ENCODE measurements at places on chromosomes 7 and 10.
A peak's percentile ranks its signal among the peaks of the same experiment; 100 is the strongest.

DNA sequence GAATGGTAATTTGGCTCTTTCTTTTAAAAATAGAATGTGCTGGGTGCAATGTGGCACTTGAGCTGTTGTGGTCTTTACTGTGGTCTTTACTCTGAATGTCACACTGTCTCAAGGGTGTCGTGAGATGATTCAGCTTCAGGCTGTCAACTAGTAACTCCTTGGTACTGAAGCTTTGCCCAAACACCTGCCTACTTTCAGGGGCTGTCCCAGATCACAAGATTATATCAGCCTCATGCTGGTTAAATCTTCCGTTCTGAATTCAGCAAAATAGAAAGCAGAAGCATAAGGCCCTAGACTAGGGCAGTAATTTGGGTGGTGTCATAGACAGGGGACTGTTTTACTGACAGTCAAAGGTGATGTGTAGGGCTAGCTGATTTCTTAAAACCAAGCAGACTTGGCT, 110.9 kb downstream of the BAMBI start:
- DNase-seq, result no peak

- no peak for DNase-seq
Observed at GRCh38 chr7:24869572-24869971, 110.4 kb downstream of the OSBPL3 start.

DNA sequence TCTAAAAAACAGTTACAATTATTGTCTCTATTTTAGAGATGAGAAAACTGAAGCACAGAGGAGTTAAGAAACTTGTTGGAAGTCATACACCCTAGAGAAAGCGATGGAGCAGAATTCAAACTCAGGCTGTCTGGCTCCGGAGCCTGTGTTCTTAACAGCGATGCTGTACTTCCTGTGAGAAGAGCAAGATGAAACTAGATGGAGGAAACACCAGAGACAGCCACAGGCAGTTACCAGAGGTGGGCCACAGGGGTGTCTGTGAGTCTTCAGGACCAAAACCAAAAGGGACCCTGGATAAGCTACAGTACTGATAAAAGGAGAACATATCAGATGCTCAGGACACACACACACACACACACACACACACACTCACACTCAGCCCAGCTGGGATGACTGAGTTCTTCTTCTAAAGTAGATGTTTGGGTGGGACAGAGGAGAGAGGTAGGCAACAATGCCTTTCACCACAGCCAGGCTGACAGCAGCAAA, 289.2 kb downstream of the FZD1 start:
- DNase-seq, result no peak

DNA sequence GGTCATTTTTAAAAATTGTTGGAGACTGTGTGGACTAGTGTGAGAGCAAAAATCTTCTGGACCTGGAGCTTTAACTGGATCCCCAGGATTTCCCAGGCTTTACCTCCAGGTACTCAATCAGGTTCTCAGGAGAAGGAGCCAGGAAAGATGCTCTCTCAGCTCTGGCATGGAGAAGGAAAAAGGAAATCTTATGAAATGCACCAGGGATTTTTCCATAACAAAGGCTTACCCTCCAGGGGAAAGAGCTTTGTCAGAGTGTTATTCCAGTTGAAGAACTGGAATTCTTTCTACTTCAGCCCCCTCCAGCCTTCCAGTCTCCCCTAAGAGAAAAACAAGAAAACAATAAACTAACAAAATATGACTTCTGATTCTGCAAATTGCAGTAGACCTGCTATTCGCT, 436.7 kb upstream of the ANKRD30A start:
- no peak for DNase-seq

DNA sequence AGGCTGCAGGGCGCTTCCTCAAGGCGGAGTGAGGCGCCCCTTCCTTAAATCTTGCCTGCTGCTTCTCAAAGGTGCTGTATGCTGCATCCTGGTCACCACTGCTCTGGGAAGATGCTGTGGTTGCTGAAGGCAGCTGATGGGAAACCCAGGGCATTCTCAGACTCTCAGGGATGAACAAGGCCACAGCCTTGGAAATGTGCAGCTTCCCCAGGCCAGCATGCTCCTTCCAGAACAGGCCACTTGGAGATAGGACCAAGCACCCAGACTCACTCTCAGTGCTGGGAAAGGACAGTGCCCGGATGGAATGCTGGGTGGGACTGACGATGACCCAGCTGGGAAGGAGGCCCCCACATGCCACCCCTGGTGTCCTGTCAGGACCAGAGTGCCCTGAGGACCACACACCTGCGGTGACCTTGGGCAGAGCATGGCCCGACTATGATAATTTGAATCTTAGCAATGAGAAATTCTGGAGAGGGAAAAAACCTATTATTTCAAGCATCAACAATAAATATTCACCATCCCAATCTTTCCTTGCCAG, 235.5 kb downstream of the TNS3 start:
- no peak for DNase-seq

- DNase-seq, result peak; percentile 18
Observed at GRCh38 chr10:71087622-71088021, 124.7 kb upstream of the UNC5B start.

GRCh38 chr7:69367780-69368179, 230.5 kb upstream of the AUTS2 start:
- DNase-seq, result no peak

- no peak for DNase-seq
Observed at GRCh38 chr10:76398043-76398710, 966.8 kb downstream of the LRMDA start.

- DNase-seq, result no peak
Observed at GRCh38 chr10:112649006-112649821, 202.2 kb downstream of the VTI1A start.

DNA sequence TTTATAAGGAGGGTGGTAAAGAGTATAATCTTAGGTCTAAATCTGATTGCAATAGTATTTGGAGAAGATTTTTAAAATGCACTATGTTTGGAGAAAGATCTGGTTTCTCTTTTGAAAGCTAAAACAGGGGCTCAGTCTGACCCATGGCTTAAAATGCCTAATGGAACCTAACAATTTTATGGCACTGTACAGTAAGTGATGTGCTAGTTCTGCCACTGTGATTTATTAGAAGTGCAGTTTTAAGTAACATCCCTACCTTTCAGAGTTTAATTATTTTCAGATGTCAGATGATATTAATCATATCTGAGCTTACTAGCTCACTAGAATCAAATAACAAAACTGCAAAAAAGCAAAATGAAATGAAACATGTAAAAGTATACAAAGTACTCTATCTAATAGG, 514.7 kb upstream of the KCND2 start:
- DNase-seq, result no peak

GRCh38 chr7:37174460-37174859, 274.2 kb downstream of the ELMO1 start:
- DNase-seq, result no peak

GRCh38 chr10:94274142-94274787, 88.5 kb downstream of the NOC3L start:
- no peak for DNase-seq
